ENCODE measurements at places on chromosomes 3 and 15.

GRCh38 chr3:104584682-104585081 is 782.0 kb upstream of the ALCAM start:
- no peak for DNase-seq

DNA sequence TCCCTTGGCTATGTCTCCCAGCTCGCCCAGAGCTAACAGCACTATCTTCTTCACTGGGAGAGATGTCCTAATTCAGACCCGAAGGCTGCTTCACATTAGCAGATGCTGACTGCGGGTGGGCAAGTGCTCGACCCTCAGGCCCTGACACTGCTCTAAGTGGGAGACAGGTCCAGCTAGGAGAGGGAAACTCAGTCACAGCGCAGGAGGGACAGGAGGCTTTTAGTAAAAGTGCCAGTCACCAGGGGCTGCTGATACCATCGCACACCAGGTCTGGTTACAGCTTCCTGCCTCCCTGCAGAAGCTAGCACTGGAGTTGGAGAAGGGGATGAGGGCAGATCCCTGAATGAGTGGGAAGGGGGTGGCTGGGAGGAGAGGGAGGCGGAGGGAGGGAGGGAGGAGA is 365.8 kb upstream of the RGMA start:
- no peak for DNase-seq

DNA sequence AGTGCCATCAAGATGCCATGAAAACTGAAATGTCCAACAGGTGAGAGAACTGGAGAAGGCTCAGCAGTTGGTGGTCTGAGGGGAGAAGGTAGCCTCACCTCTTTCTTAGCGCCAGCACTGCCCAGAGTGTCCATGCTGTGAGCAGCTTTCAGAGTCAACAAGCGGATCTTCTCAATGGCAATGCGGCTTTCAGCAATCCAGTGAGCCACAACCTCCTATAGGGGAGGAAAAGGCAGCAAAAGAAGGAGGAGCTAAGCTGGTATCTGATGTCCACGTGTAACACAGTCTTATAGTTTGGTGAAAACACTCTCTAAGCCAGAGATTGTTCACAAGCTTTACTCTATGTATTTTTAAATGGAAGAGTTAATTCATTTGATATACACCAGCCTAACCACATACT is 36.1 kb upstream of the ACKR4 start:
- DNase-seq = no peak

DNA sequence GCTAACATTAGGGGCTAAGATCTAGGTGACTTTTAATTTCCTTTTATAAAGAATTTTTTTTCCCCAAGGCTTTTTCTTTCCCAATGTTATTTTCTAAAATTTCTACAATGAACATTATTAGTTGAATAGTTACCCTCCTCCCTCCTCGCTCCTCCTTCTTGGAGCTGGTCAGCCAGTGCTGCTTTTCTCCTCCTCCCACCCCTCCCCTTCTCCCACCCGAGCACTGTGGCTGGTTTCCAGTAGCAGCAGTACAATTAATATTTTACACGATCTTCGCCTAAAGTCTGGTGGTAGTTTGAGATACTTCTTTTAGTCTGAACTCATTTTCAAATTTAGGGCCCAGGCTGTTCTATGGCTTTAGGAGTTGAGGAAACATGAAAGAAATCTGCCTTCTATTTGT is 41.6 kb downstream of the EEFSEC start:
- DNase-seq = no peak

- no peak for DNase-seq
Measured at GRCh38 chr15:81275711-81276392, 48.1 kb downstream of the STARD5 start.

- DNase-seq = no peak
Measured at GRCh38 chr15:78102741-78103140, 10.4 kb downstream of the SH2D7 start.

- no peak for DNase-seq
Measured at GRCh38 chr3:153829606-153830170, 291.5 kb upstream of the ARHGEF26 start.

- DNase-seq = no peak
Measured at GRCh38 chr3:38130631-38131065, 6.3 kb downstream of the ACAA1 start.

GRCh38 chr3:128434524-128434923 is 32.2 kb downstream of the DNAJB8 start:
- no peak for DNase-seq

DNA sequence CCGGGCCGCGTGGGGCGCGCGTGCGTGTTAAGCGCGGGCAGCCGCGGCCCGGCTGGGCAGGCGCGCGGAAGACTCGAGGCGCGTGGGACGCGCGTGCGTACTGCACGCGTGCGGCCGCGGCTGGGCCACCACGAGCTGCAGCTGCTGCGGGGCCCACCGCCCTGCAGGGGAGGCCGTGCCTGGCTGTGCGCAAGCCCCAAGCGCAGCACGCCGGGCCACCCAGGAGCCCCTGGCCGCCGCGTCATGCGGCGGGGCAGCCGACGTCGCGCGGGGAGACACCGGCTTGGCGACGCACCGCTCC is 590 bp upstream of the TRIM71 start:
- no peak for DNase-seq

DNA sequence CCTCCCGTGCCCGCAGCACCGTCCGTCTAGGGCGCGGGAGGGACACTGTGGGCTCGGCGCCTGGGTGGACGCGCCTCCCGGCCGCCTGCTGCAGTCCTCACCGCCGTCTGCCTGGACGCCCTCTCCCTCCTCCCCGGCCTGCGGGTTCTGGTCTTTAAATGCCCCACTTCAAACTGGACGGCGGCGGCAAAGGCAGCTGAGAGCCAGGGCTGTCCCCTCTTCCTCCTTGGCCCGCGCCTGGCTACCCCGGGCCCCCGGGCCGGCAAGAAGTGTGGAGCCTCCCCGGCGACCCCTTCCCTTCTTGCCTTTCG is 426 bp downstream of the CBLB start:
- no peak for DNase-seq

GRCh38 chr3:86782286-86782685 is 208.7 kb downstream of the VGLL3 start:
- DNase-seq = no peak

GRCh38 chr3:41417574-41417973 is 218.3 kb downstream of the CTNNB1 start:
- no peak for DNase-seq

DNA sequence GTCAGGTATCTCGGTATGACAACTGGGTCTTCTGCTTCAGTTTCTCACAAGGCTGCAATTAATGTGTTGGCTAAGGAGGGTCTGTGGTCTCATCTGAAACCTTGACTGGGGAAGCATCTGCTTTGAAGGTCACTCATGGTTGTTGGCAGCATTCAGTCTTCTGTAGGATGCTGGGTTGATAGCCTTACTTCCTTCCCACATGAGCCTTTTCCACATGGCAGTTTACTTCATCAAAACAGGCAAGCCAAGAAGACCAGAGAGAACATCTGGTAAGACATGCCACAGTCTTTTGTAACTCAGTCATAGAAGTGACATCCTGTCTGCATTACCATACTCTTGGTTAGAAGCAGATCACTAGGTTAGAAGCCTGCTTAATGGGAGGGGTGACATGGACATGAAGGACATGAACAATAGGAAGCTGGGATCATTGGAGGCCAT is 49.5 kb downstream of the CMC1 start:
- DNase-seq = peak; percentile 25

GRCh38 chr15:79078763-79079410 is 11.7 kb downstream of the RASGRF1 start:
- no peak for DNase-seq

GRCh38 chr3:78235841-78236240 is 1195.9 kb downstream of the ROBO2 start:
- DNase-seq = no peak

DNA sequence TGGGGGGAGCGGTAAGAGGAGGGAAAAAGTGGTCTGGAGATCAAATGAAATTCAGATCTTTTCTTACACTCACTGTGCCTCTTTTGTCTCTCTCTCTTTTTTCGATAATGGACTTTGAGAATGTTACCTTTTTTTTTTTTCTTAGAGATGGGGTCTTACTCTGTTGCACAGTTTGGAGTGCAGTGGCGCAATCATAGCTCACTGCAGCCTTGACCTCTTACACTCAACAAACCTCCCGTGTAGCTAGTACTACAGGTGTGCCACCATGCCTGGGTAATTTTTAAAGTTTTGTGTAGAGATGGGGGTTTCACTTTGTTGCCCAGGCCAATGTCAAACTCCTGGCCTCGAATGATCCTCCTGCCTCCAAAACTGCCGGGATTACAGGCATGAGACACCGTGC is 15.6 kb downstream of the ABHD5 start:
- no peak for DNase-seq

DNA sequence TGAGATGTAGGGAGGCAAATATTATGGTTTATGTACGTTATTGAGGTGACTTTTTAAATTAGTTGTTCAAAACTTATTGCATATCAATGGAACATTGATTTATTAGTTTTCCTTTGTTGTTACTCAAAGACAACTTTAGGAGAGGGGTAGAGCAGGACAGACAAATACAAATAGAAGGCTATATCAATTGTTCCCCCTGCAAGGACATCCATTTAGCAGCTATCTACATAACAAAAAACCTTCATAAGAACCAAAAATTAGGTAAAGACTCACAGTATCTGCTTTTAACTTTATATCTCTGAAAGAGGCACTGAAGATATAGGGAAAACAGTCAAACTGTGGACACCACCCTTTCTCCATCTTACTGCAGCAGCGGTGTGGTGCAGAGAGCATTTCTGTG is 958.8 kb downstream of the DIPK2A start:
- DNase-seq = no peak

DNA sequence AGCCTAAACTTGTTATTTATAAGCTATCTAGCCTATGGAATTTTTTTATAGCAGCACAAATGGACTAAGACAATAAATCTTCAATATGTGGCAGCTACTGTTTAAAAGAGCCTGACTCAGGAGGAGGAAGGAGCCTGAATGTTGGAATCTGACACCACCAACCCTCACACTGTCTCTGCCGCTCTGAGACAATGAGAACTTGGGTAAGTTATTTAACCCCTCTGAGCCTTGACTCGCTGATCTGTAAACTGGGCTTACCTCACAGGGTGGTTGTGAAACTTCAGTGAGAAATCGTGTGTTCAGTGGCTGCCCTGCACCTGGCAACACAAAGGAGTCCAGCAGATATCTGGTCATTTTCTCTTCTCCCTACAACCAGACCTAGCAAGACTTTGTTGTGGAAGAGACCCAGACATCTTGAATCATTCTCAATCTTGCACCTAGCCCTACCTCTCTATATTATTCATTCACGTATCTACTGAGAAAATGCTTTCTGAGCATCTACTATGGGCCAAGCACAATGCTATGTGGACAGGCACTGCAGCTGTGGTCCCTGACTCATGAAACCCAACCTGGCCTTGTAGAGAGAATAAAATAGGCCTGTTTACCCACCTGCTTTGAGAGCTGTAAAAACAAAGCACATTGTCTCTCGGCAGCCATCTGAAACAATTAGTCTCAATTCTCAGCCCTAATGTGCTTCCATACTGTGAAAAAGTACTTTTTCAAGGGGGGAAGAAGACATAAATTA is 81.9 kb upstream of the SLC25A36 start:
- DNase-seq = no peak

DNA sequence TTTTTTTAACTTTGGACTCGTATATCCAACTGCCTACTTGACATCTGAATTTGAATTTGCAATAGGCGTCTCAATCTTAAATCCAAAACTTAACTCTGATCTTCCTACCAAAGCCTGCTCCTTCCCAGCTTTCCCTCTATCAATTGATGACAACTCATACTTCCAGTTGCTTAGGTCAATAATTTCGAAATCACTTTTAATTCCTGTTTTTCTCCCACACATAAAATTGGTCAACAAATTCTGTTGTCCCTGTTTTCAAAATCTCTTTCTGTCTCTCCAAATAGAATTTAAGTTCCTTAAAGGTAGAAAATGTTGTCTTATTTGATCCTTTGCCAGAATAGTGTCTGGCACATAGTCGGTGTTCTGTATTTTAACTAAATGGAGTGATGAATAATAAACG is 332.4 kb downstream of the SATB1 start:
- no peak for DNase-seq

- no peak for DNase-seq
Measured at GRCh38 chr3:171963546-171963945, 75.8 kb upstream of the FNDC3B start.

DNA sequence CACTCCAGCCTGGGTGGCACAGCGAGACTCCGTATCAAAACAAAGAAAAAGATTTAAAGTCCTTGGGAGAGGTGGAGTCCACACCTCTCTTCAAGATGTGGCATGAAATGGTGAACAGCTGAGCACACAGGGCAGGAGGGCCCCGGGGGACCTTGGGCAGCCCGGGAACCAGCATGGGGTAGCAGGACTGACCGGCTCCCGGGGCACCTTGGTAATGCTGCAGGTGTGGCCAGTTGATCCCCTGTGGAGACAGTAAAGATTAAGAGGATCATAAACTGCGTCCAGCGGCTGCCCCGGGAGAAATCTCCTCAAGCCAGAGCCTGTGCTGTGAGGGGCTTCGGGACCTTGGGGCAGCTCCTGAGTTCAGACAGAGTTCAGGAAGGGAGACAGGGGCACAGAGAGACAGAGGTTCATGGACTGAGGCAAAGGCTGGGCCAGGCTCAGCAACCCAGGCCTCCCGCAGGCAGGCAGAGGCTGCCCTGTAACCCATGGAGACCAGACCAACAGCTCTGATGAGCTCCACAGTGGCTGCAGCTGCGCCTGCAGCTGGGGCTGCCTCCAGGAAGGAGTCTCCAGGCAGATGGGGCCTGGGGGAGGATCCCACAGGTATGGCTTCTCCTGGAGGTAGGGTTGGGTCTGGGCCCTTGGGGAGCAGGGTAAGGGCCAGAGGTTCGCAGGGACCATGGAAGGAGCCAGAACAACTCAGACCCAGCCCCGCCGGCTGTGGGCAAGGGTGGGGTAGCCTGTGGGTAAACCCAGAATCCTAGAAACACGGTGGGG is at the start of gene NR2E3:
TSS of gene NR2E3 (plus strand) at position 299 of the 780 bp plus-strand sequence. CDS start at position 489, 190 bp downstream.
- DNase-seq = no peak

- no peak for DNase-seq
Measured at GRCh38 chr3:190001426-190001825, 119.3 kb downstream of the P3H2 start.

- no peak for DNase-seq
Measured at GRCh38 chr3:10672422-10672821, 143.6 kb upstream of the SLC6A11 start.

DNA sequence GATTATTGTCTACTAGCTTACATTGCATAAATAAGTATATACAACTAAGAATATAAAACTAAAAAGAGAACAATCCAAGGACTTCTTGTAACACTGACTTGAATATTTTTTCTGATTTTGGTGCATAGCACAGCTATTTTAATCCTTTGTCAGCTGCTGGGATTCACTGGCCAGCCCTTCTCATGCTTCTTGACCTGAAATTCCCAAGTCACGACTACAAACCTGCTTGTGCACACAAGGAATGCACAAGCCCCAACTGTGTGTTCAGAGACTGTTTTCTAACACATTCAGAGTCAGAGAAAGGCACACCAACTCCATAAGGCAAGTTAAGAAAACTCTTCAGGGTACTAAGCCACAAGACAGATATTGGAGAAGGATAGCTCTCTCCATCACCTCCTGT is 80.9 kb downstream of the TNIK start:
- no peak for DNase-seq

GRCh38 chr3:193119926-193120325 is 121.1 kb upstream of the PLAAT1 start:
- DNase-seq = no peak

All from CD8-positive, alpha-beta T cell (primary cell).